GM23248 (cell line): ENCODE measurements at places on chromosomes 13 and 19.
A peak's percentile ranks its signal among the peaks of the same experiment; 100 is the strongest.

- H3K36me3 ChIP-seq = no peaks in the 10 kb centered on the region
- H3K4me3 ChIP-seq = no peak overlapping the region
- H3K27ac ChIP-seq = no peak overlapping the region
- DNase-seq = peak; percentile 33
These were observed 101.3 kb downstream of the ARHGEF7 start for GRCh38 chr13:111216166-111216960.

DNA sequence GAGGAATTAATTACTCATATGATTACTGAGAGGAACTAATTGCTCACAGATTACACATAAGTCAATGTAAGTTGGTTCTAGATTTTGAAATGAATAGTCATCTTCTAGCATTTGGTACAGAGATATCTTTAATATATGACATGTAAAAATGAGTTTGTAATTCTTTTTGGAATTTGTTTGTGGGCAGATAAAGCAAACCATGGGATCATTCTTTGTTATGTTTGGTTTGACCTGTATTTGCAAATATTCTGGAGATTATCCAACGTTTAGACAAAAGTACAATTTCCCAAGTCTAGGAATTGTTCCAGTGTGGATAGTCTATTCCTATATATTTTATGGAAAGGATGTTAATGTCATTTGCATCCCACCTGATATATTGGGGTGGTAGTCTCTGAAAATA is 309.6 kb upstream of the EDNRB start:
- no peaks in the 10 kb centered on the region for H3K4me1 ChIP-seq
- no peaks in the 10 kb centered on the region for H3K36me3 ChIP-seq
- peaks cover 28% of the 10 kb centered on the region; the same call in 1 of the 2 replicates for H3K27me3 ChIP-seq
- no peak overlapping the region for H3K27ac ChIP-seq

GRCh38 chr13:50322006-50322405 is 306.8 kb downstream of the KCNRG start:
- H3K36me3 ChIP-seq = no peaks in the 10 kb centered on the region
- no peak for DNase-seq
- H3K4me1 ChIP-seq = peaks cover 36% of the 10 kb centered on the region
- H3K27me3 ChIP-seq = no peaks in the 10 kb centered on the region

DNA sequence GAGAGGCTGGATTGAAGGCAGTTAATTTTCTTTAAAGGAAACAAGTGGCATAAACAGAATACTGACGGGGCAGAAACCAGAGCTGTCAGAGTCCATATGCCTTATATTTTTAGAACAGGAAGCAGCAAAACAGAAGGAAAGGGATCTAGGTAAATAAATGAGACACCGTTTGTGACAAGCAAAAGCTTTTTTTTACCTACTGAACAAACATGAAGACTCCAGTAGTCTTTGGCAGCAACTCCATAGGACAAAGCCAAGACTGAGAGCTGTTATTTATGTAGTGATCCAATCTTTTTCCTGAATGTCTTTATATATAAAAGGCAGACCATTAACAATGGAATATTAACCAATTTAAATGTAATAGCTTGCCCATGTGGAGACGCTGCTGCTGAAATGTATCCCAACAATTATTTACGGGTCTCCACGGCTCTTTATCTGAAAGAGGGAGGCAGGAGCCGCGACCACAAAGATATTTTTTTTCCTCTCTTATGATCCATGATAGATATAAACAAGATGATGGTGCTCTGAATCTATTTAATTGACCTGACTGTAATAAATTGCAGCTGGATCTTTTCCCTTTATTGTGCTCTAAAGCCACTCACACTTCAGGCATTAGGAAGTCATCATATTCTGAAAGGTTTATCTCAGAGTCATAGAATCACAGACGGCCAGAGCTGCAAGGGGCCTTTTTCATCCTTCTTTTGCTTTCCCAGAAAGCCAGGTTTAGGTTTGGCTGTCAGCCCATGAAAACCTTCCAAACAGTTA is 687.8 kb downstream of the EFNB2 start:
- no peak overlapping the region for H3K27ac ChIP-seq
- no peaks in the 10 kb centered on the region for H3K36me3 ChIP-seq
- DNase-seq = no peak
